ENCODE measurements at places on chromosomes 6 and 20. TPM values are rescaled to one million over a fixed set of nuclear protein-coding genes. Genes with fewer than 3 reads are reported as not detected.
A peak's percentile ranks its signal among the peaks of the same experiment; 100 is the strongest.

KCNB1 gene
- total RNA-seq: not detected

CITED2 gene
- 266 TPM for total RNA-seq

NKAIN2 gene
- total RNA-seq: not detected

THEMIS gene
- under 0.01 TPM for total RNA-seq

MOG gene
- not detected for total RNA-seq

FOXF2 gene
- total RNA-seq: 2.5 TPM

E2F3 gene
- 3.3 TPM for total RNA-seq

TAP2 gene
- total RNA-seq: 6.6 TPM

GRCh38 chr6:121932076-121932991 is 467.1 kb upstream of the HSF2 start:
- DNase-seq: peak; percentile 95

DNA sequence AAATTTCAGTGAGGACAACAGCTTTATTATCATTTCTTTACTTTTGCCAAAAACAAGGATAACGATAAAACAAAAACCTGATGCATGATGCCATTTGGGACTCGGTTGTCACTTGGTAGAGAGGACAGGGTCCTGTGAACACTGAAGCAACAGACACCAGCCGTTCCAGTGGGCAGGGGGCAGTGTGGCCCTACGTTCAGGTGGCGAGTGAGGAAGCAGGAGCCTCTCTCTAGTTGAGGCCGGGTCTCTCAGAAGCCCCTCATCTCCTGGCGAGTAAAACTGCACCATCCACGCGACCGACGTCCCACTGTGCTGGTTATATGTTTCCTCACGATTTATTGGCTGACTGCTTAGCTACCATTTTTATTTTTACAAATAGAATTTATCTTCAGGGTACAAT is 231.6 kb downstream of the THBS2 start:
- DNase-seq: no peak

DNA sequence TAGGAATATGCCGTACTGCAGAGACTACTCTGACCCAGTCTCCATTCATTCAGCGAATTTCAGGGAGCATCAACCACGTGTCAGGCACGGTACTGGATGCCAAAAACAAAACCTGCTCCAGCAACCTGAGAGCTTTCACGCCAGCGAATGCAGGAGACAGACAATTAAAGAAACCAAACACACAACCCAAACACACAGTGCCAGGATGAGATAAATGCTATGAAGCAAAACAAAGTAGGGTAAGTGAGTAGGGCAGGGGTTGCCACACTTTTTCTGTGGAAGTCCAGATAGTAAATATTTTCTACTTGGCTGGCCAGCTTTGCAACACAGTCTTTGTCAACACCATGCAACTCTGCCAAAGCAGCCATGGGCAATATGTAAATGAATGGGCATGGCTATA is 10.0 kb downstream of the MOCS1 start:
- no peak for DNase-seq

DNA sequence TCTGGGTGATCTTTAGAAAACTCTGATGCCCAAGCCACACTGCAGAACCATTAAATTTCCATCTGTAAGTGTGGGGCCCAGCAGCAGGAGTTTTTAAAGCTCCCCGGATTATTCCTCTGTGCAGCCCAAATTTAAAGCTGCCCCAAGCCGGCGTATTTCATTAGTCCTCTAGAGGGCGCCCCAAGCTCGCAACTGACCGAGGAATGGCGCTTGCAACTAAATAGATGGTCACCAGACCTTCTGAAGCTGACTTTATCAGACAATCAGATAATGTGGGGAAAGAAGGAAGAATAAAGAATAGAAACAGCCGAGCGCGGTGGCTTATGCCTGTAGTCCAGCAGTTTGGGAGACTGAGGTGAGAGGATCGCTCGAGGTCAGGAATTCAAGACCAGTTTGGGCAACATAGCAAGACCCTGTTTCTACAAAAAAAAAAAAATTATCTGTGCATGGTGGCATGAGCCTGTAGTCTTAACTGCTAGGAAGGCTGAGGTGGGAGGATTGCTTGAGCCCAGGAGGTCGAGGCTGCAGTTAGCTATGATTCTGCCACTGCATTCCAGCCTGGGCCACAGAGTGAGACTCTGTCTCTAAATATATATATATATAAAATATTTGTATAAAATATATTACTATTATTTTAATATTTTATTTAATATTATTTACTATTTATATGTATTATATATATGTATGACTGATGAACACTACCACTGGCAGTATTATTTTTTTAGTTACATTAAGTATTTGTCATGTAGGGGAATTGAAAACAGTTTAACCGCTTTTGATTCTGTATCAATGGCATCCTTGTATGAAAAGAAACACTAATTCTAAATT is 56.0 kb downstream of the OTOR start:
- peak; percentile 48 for DNase-seq

GRCh38 chr6:120556491-120556890 is 777.8 kb downstream of the TBC1D32 start:
- DNase-seq: no peak

GRCh38 chr20:38599410-38599882 is 2.2 kb upstream of the ARHGAP40 start:
- DNase-seq: no peak

DNA sequence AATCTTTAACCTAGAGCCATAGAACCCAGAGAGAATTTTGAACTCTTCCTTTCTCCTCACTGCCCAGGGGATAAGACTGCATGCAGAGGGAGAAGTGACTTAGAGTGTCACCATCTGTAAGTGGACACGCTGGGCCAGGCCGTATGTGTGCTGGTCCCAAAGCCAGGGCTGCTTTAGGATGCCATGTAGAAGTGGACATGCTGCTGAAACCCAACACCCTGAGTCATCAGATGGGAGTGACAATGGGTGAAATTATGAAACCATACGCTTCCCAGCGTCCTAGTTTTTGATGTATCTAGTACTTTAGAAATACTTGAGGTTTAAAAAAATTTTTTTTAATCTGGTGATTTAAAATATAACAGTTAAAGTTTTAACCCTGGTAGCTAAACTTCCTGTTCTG is 191.1 kb downstream of the FNDC1 start:
- DNase-seq: no peak

DNA sequence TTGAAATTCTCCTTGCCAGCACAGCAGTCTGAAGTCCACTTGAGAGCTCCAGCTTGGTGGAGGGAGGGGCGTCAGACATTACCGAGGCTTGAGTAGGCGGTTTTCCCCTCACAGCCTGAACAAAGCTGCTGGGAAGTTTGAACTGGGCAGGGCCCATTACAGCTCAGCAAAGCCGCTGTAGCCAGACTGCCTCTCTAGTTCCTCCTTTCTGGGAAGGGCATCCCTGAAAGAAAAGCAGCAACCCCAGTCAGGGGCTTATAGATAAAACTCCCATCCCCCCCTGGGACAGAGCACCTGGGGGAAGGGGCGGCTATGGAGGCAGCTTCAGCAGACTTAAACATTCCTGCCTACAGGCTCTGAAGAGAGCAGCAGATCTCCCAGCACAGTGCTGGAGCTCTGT is 325.3 kb downstream of the GJA1 start:
- no peak for DNase-seq

- no peak for DNase-seq
Measured at GRCh38 chr6:134797400-134798113, 152.3 kb downstream of the ALDH8A1 start.

GRCh38 chr6:68233623-68234022 is 401.5 kb upstream of the ADGRB3 start:
- peak; percentile 1 for DNase-seq

DNA sequence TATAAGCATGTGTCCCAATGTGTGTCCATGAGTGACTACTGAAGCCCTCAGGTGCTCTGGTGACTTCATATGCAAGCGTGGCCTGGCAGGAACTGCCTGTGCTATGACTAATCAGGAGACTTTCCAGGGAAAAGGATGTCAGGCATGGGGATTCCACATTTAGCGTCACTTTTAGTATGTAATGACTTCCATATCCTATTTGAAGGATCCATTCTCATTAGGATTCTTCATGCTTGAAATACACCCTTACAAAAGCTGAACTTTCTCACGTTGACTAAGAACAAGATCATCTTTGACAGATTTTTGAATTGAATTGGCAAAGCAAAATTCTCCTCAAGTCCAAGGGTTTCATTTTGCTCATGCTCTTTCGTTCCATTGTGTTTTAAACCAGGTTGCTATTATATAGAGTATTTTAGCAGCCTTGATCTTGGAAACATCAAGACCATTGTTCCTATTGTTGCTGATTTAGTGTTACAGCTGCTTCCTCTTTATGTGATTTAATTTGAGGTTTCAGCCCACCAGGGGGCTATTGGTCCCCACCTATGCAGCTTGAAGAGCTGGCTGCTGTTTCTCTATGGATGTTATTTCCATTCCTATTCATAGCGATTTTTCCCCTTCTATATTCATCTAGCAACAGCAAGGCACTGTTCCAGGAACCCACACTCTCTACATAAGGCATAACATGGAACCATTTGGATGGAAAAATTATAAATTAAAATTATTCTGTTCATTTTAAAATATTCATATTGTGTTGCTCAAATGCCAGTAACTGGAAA is 418.6 kb downstream of the CDKAL1 start:
- DNase-seq: peak; percentile 83

DNA sequence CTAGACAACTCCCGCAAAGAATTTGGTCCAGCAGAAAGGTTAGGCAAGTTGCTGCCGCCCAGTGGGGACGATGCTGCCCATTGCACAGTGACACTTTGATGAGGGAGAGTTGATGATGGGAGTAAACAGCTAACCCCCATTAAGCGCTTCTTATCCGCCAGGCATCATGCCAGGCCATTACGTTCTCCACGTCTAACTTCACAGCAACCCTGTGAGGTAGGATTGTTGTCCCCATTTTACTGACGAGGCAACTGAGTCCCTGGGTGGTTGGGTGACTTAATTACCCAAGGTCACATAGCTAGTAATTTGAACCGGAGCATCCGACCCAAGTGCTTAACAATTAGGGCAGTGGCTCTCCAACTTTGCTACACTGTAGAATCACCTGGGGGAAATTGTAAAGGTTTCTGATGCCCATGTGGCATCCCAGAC is 738 bp downstream of the RALGAPB start:
- no peak for DNase-seq

DNA sequence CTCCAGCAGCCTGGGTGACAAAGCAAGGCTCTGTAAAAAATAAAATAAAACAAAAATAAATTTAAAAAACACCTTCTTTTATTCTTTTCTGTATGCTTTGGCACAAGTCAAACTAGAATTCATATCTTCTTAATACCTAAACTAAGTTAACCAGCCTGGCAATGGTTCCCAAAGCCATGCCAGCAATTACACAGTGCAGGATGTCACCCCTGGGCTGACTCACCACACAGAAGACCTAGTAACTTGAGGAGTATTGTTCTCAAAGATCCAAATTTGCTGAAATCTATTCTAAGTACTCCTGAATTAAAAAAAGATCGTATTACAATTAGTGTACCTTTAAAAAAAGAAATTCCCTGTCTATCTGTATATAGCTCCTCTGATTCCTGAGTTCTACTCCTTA is 162.7 kb upstream of the SGK1 start:
- peak; percentile 51 for DNase-seq

DNA sequence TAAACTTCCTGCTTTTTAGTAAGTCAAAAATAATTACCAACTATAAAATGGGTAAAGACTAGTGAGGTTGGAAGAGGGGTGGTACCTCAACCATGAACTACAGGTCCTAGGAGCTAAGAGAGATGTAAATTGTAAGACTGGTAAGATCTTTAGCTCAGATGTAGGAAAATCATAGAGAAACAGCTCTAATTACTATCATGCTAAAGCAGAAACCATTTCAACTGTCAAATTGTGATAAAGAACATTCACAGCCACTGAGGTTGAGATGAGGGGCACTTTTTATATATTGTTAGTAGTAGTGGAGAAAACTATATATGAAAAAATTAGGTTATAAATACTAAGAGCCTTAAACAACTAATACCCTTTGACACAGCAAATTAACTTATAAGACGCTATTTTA is 20.0 kb downstream of the CDK19 start:
- no peak for DNase-seq

- DNase-seq: no peak
Measured at GRCh38 chr6:145673504-145673903, 61.8 kb downstream of the EPM2A start.

DNA sequence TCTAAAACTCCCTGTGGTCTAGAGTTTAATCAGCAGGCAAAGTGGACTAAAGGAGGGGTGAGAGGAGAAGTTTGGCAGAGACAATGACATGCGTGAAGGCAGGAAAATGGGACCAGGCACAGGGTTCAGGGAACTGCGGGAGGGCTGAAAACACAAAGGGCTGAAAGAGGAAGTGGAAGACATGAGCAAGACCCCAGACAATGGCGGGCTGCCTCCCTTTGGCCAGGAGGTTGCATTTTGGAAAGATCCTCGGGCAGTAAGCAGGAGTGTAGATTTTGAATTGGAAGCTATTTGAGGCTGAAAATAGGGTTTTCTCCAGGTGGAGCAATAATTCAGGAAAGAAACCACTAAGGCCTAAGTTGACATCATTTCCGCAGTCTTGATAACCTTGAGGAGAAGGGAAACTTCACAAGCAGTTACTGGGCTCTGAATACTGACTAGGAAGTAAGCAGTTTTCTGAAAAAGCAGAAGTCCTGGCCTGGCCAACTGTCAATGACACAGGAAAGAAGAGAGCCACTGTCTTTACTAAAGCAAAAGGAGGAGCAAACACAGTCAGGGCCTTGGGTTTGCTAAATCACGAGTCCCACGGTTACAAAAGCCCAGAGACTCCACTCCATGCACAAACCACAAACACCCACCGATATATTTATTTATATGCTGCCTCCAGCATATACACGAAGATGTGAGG is 3.4 kb downstream of the LY86 start:
- no peak for DNase-seq

- peak; percentile 68 for DNase-seq
Measured at GRCh38 chr6:3769610-3770009, 18.1 kb upstream of the PXDC1 start.

DNA sequence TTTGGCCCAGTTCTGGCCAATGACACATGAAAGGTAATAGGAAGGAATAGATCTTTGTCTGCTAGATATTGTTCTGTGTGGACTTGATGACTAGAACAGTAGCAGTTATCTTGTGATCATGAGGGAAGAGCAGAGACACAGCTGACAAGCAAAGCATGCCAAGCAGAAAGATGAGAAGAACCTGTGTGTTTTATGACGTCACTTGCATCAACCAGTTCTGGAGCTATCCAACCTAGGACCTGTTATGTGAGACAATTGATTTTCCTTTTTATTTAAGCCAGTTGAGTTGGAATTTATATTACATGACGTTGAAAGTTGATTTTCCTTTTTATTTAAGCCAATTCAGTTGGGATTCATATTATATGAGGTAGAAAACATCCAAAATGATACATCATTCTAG is 143.2 kb downstream of the MCHR2 start:
- no peak for DNase-seq

DNA sequence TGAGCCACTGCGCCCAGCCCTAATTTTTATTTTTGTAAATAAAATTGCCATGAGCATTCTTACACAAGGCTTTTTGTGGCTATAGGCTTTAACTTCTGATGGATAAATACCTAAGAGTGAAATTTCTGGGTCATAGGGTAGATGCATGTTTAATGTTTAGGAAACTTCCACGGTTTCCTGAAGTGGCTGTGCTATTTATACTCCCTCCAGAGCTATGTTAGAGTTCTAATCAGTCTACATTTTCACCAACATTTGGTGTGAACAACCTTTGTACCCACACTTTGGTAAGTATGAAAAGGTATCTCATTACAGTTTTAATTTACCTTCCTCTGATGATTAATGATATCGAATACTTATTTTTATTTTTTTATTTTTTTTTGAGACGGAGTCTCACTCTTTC is 6.1 kb upstream of the MAS1 start:
- no peak for DNase-seq
